ENCODE measurements at places on chromosomes 1 and 21. TPM values are rescaled to one million over a fixed set of nuclear protein-coding genes. Genes with fewer than 3 reads are reported as not detected.

Gene NEGR1
- total RNA-seq: 5.0 TPM

Gene CHTOP
- 74.3 TPM for total RNA-seq

DNA sequence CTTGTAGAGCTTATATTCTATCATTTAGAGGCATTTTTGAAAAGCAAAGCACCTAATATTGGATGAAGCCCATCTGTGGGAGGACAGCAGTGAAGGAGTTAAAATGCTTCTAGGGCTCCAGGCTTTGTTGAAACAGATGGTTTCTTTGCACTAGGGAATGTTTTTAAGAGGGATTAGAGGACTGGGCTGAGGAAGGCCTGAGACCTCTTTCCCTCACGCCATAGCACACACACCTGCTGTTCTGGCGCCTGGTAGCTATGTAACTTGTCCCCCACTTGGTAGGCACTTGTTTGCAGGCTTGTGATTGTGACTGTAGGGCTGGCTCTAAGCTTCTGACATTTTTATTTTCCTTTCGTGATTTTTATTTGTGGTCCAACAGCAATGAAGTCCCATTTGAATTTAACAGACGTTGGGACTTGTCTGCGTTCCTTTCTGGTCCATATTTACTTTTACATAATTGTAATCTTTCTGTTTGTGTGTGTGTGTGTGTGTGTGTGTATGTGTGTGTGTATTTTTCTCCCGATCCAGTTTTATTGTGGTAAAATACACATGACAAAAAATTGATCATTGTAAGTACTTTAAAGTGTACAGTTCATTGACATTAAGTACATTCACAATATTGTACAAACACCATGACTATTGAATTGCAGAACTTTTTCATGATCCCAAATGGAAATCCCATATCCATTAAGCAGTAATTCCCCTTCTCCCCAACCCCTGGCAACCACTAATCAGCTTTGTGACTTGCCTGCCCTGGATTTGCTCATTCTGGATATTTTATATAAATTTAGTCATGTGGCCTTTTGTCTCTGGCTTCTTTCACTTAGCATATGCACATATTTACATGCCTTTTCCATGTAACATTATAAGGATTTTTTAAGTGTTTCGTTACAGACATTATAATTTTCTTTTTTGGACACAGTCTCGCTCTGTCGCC, 33.5 kb upstream of the MACF1 start:
- no peak for DNase-seq

- no peak for DNase-seq
Observed at GRCh38 chr1:90274376-90274775, 279.5 kb downstream of the ZNF326 start.

DNA sequence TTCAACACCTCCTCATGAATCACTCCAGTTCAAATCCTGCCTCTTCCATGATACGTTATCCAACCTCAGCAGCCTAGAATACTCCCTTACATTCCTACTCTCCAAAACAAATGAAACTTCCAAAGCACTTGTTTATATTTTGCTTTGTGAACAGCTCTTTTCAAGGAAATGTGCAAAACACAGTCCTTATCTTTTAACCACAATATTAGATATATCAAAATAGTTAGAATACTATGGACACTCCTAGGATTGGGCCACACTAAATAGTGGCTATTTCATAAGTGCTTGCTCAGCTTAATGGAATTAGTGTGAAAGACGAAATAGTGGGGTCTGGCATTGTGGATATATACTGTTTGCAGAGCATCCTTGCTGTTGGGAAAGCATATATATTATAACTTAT, 173.5 kb downstream of the ZC3H11B start:
- DNase-seq: no peak

GRCh38 chr1:162649583-162649982, 17.3 kb downstream of the DDR2 start:
- DNase-seq: no peak

DNA sequence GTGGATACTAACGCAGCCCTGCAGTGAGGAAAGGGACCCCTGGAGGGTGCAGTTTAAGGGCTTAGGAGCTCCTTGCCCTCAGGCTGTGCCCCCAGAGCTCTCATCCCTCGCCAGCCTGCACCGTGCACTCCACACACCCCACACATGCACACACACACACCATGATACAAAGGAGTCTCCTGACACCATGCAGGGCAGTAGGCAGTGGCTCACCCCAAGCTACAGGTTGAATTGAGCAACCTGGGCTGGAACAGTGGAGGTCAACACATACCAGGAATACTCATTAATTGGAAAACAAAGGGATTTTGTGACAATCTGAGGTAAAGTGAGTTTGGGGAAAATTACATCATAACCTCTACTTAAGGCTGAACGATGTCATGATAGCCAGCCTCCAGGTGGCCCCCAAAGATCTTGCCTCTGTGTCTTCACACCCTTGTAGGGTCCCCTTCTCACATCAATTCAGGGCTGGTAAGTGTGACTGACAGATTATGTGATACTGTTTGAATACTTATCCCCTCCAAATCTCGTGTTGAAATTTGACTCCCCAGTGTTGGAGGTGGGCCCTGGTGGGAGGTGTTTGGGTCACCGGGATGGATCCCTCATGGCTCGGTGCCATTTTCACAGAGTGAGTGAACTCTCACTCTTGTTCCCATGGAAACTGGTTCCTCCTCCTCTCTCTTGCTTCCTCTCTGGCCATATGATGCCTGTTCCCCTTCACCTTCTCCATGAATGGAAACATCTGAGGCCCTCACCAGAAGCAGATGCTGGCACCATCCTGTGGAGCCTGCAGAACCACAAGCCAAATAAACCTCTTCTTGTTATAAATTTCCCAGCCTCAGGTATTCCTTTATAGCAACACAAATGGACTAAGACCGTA, 111.0 kb upstream of the RAB4A start:
- no peak for DNase-seq

DNA sequence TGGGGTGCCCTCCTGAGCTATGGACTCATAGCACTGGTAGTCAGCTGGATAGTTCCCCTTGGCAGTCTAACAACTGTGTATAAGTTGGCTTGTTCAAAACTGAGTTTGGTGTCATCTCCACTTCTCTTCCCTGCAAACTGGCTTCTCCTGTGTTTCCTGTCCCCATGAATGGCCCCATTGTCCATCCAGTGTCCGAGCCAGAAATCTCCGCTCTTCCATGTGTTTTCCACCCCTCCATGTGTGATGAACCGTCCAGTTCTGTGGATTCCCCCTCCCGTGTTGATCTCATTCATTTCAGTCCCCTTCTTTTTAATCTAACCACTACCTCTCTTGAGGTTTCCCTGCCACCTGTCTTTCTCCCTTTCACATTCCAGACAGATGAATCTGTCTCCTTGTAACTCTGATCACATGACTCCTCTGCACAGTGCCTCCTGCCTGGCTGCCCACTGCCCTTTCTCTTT, 195.7 kb downstream of the ROR1 start:
- DNase-seq: no peak

GRCh38 chr1:234536741-234537140, 57.8 kb upstream of the TARBP1 start:
- DNase-seq: no peak

DNA sequence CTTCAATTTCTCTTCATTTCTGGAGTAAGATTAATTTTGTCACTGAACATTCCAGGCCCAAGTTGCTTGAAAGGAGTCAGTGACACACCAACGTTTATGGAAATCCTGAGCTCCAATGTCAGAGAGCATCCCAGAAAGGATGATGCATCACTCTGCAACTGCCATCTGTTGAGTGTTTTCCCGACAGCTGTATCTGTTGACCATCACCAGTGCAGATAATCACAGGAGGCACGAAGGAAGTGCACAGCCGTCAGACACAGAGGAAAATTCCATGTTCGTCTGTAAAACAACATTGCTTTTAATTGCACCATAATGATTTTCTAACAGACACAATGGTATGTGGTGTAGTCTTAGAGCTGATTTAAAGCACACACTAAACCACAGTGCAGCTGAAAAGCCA, 376.7 kb upstream of the ADGRL2 start:
- DNase-seq: no peak

DNA sequence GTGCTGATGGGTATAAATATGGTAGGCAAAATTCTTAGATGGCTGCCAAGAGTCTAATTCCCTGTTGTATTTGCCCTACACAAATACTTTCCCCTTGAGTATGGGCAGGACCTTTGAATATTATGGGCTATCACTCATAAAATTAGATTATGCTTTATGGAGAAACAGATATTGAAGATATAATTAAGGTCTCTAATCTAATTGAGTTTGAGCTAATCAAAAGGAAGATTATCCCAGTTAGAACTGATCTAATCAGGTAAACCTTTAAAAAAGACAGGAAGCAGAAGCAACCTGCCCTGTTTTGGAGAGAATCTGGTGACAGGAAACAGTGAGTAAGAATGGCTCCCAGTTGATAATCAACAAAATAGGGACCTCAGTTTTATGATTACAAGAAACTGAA, 609.0 kb upstream of the PRMT6 start:
- no peak for DNase-seq

Data from osteocyte (in vitro differentiated cells).